Left hindlimb (tissue), 1 donor: ENCODE measurements at places on chromosomes 6 and 20.

DNA sequence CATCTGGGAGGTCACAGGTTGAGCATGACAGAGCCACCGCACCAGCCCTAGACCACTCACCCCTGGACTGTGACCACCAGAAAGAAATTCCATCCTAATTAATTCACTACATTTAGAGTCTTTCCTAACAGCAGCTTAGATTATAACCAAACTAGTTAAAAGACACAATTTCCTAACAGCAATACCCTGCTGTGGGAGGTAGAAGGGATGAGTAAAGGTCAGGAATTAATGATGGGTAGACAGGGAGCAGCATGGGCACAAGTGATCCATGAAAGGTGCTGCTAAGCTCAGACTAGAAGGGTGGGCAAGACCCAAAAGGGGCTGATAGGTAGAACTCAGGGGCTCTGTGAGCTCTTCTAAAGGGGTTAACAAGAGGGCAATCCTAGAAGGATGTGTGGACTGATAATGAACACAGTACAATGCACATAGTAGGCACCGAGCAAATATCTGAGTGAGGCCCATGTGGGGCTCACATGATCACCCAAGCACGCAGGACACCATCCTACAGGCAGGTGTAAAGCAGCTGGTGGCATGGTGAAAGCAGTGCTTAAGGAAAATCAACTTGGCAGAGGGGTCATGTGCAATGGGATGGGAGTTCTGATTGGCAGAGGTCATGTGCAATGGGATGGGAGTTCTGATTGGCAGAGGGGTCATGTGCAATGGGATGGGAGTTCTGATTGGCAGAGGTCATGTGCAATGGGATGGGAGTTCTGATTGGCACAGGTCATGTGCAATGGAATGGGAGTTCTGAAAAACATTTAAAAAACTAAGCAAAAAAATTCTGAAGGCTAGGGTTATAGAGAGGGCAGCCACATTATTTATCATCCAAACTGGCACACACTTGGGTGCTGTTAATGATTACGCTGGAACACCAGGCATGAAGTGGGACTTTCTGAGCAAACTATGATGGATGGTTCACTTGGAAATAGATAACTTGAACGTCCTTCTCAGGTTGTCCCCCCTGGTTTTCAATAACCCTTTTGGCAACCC, 188.2 kb upstream of the FOXQ1 start:
- no peak for DNase-seq

GRCh38 chr6:26195376-26195923, 108.2 kb downstream of the HFE start:
- peak; percentile 90 for DNase-seq

DNA sequence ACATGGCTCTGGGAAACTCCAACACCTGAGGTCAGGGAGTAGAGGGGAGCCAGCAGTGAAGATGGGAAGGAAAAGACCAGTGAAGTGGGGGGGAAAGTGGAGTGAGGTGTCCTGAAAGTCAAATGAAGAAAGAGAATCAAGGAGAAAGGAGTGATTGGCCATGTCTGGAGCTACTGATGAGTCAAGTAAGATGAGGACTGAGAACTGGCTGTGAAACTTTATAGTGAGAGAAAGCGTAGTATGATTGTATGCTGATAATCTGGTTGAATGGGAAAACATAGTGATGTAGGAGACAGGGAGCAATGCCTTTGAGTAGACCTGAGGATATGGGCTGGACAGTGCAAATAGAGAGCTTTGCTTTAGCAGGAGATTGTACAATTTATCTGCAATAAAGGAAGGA, 183.6 kb upstream of the GMDS start:
- DNase-seq: no peak

DNA sequence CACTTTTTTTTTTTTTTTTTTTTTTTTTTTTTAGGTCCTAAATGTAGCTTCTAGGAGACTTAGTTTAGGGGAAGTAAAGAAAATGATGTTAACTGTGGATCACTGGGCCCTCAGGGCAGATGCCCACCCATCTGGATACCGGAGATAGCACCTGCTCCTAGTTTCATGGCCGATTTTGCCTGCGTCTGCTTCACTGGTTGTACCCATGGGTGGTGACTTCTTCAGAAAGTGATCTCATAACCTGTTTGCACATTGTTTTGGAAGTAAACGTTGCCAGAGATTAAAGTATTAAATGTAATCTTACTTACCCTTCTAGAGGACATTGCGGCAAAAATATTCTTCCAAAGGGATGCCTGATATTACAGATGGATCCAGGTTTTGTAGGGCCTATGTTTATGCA, 79.8 kb upstream of the SGK1 start:
- no peak for DNase-seq

- DNase-seq: no peak
Measured at GRCh38 chr20:37379967-37380828, 34.3 kb downstream of the SRC start.
